Muscle of leg (tissue), 16 donors: ENCODE measurements at places on chromosomes 1 and 21.

GRCh38 chr1:81484284-81484683, 316.4 kb upstream of the ADGRL2 start:
- DNase-seq: no peak

GRCh38 chr1:109392788-109393616, 4.7 kb downstream of the SORT1 start:
- DNase-seq: peak; percentile 56

DNA sequence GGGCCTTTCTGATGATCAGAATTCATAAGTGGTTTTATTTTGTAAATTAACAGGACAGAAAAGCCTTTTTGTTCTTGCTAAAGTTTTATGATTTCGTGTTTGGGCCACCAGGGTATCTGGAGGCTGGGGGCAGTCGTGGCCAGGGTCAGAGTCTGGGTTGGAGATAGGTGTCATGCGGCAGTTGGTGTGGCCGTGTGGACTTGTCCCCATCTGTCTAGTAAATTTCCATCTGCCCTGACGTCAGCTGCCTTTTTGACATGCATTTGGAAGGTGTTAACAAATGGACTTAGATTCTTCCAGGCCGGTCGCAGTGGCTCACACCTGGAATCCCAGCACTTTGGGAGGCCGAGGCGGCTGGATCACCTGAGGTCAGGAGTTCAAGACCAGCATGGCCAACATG, 56.8 kb downstream of the SKI start:
- no peak for DNase-seq

- peak; percentile 44 for DNase-seq
Measured at GRCh38 chr1:183327434-183328290, 90.5 kb downstream of the NMNAT2 start.

GRCh38 chr1:174809755-174810280, 189.9 kb upstream of the CACYBP start:
- DNase-seq: no peak

DNA sequence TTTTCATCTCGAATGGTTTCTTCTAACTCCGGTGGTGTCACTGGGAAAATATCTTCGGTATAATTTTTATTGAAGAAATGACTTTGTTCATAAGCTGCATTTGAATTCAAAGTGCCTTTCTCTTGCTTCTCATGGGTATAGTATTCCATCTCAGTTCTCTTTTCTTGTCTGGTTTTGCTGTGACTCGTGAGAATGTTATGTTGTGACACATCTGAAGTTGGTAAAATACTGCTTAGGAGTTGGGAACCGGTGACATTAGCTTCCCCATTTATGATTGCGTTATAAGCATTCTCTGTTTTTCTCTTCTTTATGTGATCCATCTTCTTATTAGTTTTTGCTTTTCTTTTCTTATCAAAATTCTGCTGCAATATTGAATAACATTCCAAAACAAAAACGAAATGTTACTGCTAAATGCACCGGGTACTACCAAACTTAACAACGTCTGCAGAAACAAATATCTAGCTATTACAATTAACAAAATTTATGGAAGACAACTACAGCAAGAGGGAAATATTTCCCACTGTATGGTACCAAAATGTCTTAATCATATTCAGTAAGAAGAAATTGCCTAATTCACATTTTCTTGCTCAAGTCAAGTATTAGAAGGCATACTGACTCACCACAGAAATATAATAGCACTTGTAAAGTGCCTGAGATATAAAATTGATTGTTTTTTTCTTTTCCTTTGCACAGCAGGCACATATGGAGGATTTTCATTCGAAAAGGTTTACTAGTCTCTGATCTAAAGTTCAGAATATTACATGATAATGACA, 15.5 kb downstream of the LRIF1 start:
- DNase-seq: no peak

DNA sequence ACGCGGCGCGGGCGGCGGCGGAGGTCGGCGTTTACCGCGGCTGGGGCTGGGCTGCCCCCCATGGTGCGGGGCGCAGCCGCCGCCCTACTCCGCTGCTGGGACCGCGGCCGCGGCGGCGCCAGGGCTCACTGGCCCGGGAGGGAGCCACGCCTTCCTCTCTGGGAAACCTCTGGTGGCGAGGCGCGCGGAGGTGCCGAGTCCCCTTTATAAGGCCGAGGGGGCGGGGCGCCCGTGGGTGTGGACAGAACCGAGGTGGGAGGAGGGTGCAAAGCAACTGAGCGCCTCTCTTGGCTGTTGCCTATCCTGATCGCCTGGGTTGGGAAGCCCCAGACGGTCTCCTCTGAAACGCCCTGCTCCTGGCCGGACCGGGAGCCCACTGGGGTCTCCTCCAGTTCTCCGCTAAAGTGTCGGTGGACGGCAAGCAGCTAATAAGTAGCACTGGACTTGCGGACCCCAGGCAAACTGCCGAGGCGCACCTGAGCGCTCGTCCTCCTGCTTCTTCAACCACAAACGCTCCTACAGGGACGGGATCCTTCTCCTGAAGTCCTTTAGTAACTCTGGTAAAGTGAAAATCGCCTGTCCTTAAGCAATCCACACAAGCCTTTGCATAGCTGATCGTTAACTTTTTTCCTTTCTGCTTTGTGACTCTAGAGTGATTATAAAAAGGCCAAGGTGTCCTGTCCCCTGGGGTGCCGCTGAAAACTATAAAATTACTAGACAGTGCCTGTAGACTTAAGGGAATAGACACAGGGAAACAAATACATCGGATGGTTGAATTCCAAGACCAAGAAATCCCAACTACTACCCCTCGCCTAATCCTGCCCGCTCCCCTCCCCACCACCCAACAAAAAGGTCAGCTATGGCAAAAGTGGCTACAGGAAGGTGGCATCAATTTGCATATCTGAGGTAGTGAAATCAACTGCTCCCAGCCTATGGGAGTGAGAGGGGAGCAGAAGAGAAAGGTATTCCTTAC, at the start of gene PTGER3:
Gene PTGER3, minus strand, starts transcription at position 182 of the 973 bp plus-strand sequence. CDS start 239 bp downstream, outside the sequence.
- DNase-seq: peak; percentile 49

DNA sequence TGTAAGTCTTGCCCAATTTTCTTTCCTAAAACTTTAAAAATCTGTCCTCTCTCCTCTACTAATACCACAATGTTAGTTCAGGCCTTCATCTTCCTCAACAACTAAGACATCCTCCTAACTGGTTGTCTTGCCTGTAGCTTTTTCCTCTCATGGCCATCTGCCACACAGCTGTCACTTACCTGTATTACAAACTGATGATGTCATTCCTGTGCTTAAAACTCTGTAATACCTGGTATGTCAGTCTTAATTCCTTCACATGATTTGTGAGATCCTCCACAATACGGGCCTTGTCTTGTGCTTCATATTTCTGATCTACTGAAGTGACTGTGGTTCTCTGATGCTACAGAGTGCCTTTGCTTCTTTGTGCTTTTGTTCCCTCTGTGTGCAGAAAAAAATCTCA, 9.8 kb downstream of the MRPS14 start:
- DNase-seq: no peak

DNA sequence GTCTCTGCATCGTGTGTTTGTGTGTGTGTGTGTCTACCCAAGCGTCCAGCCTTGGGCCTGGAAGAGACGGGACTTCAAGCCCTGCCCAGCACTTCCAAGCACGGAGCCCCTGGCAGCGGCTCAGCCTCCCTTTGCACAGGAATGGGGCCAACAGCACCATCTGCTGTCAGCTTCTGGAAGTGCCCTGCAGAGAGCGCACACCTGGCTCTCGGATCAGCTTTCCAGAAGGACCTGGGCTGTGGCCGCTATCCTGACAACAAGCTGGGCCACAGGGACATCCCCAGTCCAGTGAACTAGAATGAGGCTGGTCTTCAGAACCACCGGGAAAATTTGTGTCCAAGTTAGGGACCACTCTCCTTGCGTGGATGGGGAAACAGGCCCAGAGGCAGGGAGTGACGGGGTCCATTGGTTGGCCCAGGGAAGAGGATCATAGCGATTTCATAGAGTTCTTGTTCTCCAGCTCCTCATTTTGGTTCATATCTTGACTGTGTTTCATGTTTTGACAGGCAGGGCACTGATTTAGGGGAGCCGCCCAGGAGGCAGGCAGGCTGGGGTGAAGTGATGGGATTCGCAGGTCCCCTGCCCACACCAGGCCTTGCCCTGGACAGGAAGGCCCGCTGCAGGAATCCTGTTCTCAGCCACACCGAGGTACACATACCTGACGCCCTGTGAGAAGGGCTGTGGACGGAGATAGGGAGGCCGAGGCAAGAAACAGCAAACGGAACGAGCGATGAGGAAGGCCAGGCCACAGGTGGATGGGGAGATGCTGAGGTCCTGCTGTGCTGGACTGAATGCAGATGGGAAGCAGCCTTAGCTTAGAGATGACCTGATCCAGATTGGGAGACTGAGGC, 38.4 kb downstream of the TAS1R2 start:
- DNase-seq: peak; percentile 90

DNA sequence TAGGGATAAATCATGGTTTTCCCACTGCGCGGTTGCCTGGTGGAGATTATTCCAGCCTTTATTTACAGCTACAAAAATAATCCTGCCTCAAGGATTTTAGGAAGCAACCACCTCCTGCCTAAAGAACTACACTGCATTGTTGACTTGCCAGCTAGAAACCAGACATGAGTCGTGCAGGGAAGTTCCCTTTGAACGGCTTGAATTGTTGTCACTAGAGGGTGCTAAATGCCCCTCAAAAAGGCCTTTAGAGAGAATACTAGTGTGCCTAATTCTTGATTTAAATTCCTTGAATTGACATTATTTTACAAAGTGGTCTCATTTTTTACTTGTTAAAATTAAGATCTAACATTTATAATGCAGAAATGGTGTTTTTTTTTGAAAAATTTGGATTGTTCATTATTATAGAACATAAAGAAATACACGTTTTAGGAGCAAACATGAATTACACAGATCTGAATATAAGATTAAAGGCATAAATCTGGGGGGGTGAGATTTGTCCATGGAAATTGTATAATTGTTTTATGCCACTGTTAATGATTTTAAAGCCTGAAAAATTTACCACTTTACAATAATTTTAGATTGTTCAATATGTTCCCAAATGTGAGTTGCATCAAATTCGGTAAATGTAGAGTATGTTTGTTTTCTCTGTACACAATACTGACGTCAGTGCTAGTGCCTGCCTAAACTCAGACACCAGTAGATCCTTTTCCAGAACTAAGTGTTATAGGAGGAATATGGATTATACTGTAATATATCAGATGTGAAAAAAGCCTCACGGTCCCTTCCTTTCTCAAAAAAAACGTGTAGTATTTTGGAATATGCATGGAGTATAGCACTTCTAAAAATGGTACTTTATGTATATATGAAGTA, 7.6 kb upstream of the ERG start:
- DNase-seq: peak; percentile 92

DNA sequence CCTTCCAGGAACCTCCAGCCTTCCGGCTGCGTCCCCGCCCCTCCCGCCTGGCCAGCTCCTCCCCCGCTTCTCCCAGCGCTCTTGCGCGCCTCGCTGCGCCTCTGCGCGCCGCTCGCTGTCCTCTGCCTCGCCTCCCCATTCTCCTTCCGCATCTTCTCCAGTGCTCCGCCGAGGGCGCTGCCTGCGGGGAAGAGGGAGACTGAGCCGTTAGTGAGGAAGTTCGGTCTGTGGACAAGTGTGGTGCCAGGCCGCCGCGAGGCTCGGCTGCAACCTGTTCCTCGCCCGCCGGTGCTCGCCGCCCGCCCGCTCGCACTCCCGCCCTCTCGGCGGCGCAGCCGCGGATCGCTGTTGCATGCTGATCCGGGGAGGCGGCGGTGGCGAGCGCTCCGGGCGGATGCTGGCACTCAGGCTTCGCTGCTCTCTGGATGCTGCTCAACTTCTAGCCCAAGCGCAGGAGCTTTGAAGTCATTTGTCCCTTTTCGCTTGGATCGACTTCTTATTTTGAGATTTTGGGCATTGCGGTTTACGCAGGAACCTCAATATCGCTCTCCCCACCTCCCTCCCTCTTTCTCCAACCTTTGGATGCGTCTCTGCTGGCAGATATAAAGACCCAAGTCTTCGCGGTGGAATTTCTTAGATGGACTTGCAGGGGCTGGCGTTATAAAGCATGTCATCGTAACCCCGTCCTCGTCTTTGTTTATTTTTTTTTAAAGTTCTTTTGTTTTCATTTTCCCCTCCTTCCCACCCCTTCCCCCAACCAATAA, 614 bp upstream of the CACNA1E start:
- peak; percentile 15 for DNase-seq

DNA sequence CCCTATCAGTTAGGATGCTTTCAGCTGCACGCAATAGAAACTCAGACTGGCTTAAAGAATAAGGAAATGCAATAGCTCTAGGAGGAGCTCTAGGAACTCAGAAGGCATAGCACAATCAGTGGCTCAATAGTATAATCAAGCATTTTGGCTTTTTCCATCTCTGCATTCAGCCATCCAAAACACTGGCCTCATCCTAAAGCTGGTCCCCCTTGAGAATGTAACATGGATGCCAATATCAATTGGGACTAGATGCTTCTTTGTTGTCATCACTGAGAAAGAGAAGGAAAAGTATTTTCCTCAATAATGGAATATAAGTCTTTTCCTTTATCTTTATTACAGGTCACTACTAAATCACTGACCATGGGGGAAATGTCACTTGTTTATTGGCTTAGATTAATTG, 509.5 kb downstream of the PLPP3 start:
- peak; percentile 70 for DNase-seq

- no peak for DNase-seq
Measured at GRCh38 chr1:207500306-207500705, 4.3 kb downstream of the CR1 start.

- DNase-seq: no peak
Measured at GRCh38 chr1:6288665-6289064, 27.8 kb upstream of the GPR153 start.

- peak; percentile 69 for DNase-seq
Measured at GRCh38 chr1:94265906-94266305, 28.5 kb upstream of the ARHGAP29 start.

DNA sequence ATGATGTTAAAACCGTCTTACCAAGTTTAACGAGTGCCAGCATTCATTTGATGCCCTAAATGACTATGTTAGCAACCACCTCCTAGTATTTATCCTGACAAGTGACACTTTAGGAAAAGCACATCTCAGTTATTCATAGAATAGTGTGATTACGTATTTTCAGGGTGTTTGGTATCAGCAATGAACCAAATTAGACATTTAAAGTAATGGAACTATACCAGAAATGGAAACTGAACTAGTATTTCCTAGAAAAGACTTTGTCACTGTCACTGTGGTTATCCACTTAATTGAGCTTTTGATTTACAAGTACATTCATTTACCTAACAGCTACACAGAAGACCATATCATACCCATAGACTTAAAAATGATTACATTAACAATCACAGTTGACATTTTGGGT, 3.6 kb upstream of the IL12RB2 start:
- no peak for DNase-seq

- DNase-seq: peak; percentile 62
Measured at GRCh38 chr1:41152622-41153044, 89.5 kb downstream of the SCMH1 start.
